Hippocampal formation (tissue), 2 donors: ENCODE measurements at places on chromosomes 11 and 22.

GRCh38 chr22:39655831-39656230 is 85.3 kb downstream of the CACNA1I start:
- DNase-seq, result no peak

DNA sequence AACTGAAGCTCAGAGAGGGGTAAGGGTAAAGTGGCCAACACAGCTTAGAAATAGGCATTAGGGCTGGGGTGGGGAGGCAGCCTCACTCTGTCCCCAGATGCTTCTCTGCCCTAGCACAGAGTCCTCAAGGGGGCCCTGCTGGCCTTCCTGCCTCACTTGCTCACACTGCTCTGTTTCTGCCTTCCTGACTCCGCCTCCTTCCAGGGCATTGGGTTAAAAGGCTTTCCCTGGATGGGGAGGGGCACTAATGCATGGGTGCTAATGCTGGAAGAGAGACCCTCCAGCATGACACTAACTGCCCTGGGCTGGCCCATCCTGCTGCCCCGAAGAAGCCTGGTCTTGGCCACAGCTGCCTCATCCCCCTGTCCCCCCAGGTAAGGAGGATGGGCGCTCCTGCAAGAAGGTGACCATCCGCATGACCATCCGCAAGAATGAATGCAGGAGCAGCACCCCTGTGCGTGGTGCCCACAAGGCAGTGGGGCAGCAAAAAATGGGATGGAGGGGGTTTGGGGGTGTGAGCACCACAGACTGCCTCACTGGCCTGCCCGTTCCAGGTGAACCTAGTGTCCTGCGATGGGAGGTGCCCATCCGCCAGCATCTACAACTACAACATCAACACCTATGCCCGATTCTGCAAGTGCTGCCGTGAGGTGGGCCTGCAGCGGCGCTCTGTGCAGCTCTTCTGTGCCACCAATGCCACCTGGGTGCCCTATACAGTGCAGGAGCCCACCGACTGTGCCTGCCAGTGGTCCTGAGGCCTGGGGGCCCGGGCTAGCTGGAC is 74.0 kb upstream of the MYOD1 start:
- DNase-seq, result no peak

- DNase-seq, result no peak
Observed at GRCh38 chr11:64658265-64658664, 64.7 kb downstream of the NRXN2 start.

DNA sequence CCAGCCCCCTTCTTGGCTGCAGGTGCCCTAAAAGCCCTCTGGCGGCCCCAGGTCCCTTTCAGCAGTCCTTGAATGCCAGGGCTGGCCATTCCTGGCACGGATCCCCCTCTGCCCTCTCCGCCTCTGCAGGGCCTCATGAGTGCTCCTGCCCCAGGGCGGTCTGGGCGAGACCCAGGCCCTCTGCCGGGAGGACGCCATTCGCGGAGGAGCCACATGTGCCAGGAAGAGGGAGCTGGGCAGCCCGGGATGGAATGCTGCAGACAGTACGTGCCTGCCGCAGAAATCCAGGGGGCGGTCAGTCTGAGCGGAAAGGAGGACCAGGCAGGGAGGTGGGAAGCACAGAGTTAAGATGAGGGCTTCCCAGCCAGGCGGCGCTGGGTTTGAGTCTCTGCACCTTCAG is 2.8 kb downstream of the CABP7 start:
- DNase-seq, result no peak
